Small intestine (tissue), 16 donors: ENCODE measurements at places on chromosomes 11 and 22. TPM values are rescaled to one million over a fixed set of nuclear protein-coding genes. Genes with fewer than 3 reads are reported as not detected.
A peak's percentile ranks its signal among the peaks of the same experiment; 100 is the strongest.

- H3K27me3 ChIP-seq: no peaks in the 10 kb centered on the region
- peaks cover 12% of the 10 kb centered on the region for H3K4me1 ChIP-seq
- DNase-seq: no peak
- peak overlapping the region; percentile 38 for H3K27ac ChIP-seq
These were observed 884 bp downstream of the IL10RA start for GRCh38 chr11:117986981-117987574.

GRCh38 chr22:30183861-30184278 is 62.7 kb downstream of the LIF start:
- H3K4me1 ChIP-seq: peaks cover 4% of the 10 kb centered on the region
- no peaks in the 10 kb centered on the region for H3K36me3 ChIP-seq
- H3K27ac ChIP-seq: no peak overlapping the region
- H3K27me3 ChIP-seq: no peaks in the 10 kb centered on the region
- H3K4me3 ChIP-seq: no peak overlapping the region
- no peak for DNase-seq

GRCh38 chr11:72653649-72654048 is 20.6 kb downstream of the PDE2A start:
- no peak overlapping the region for H3K27ac ChIP-seq
- no peak for DNase-seq
- no peak overlapping the region for H3K4me3 ChIP-seq
- no peaks in the 10 kb centered on the region for H3K4me1 ChIP-seq
- H3K27me3 ChIP-seq: no peaks in the 10 kb centered on the region
- H3K36me3 ChIP-seq: no peaks in the 10 kb centered on the region

- peaks cover 5% of the 10 kb centered on the region for H3K27me3 ChIP-seq
- H3K4me1 ChIP-seq: no peaks in the 10 kb centered on the region
- no peak overlapping the region for H3K4me3 ChIP-seq
- H3K27ac ChIP-seq: no peak overlapping the region
These were observed 272.5 kb upstream of the B3GAT1 start for GRCh38 chr11:134684576-134684975.

GRCh38 chr11:8259306-8259959 is 4.2 kb downstream of the LMO1 start:
- H3K4me3 ChIP-seq: no peak overlapping the region
- no peaks in the 10 kb centered on the region for H3K4me1 ChIP-seq
- no peak overlapping the region for H3K27ac ChIP-seq
- peaks cover 4% of the 10 kb centered on the region for H3K27me3 ChIP-seq
- H3K36me3 ChIP-seq: no peaks in the 10 kb centered on the region

DNA sequence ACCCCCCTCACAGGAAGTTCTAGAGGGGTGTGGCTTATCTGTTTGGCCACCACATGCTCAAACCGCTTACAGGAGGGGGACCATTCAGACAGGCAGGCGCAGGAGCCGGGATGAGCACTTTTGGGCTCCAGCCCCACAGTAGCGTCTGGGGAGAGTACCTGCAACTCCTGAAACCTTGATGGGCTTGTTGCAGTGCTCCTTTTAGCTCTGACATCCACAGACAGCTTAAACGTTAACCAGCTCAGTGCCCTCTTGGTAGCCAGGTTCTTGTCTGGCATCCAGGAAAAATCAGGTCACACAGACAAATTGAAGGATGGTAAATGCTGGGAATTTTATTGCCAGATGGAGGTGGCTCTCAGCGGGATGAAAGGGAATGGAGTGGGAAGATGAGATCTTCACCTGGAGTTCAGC is 326.3 kb downstream of the ETS1 start:
- H3K27me3 ChIP-seq: no peaks in the 10 kb centered on the region
- H3K4me3 ChIP-seq: no peak overlapping the region
- H3K36me3 ChIP-seq: no peaks in the 10 kb centered on the region
- H3K4me1 ChIP-seq: no peaks in the 10 kb centered on the region
- H3K27ac ChIP-seq: no peak overlapping the region
- no peak for DNase-seq

- no peak overlapping the region for H3K4me3 ChIP-seq
- no peaks in the 10 kb centered on the region for H3K27me3 ChIP-seq
- H3K4me1 ChIP-seq: peaks cover 17% of the 10 kb centered on the region
- no peaks in the 10 kb centered on the region for H3K36me3 ChIP-seq
- DNase-seq: no peak
These were observed 35.9 kb upstream of the NAV2 start for GRCh38 chr11:19676475-19677380.

GRCh38 chr11:28815110-28815509 is 706.9 kb downstream of the METTL15 start:
- no peaks in the 10 kb centered on the region for H3K27me3 ChIP-seq
- no peaks in the 10 kb centered on the region for H3K36me3 ChIP-seq
- no peak overlapping the region for H3K27ac ChIP-seq
- no peak for DNase-seq
- H3K4me3 ChIP-seq: no peak overlapping the region
- no peaks in the 10 kb centered on the region for H3K4me1 ChIP-seq

DNA sequence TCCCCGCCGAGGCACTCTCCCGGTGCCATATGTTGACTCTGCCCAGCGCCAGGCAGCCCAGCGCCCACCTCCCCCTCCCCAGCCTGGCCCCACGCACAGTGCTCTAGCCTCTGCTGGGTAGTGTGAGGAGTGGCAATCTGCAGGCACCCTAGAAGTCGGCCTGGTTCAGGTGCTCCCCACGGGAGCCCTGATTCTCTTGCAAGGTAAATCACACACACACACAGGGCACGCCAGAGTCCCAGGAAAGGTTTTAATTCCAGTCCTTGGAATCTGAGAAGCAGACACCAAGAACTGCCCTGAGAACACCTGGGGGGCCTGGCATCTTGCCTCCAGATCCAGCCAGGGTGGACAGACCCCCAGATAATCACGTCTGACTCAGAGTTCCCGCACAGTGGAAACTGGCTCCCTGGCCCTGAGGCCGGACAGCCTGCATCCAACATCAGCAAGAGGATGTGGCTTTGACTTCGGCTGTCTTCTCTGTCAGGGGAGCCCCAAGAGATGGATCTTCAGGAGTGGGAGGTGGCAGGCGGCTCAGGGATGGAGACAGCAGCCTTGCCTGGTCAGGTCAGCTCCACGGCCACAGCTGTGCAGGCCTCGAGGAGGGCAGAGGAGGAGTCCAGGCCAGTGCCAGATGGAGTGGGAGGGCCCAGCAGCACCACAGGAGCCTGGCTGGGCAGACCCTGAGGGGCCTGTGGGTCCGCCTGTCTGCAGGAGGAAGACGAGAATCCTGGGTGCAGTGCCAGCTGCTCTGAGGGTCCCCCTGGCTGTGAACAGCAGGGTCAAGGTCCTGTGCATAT is 1.1 kb upstream of the RIN1 start:
- no peak for DNase-seq
- no peak overlapping the region for H3K4me3 ChIP-seq
- peaks cover 77% of the 10 kb centered on the region for H3K36me3 ChIP-seq
- peak overlapping the region; percentile 86 for H3K27ac ChIP-seq

DNA sequence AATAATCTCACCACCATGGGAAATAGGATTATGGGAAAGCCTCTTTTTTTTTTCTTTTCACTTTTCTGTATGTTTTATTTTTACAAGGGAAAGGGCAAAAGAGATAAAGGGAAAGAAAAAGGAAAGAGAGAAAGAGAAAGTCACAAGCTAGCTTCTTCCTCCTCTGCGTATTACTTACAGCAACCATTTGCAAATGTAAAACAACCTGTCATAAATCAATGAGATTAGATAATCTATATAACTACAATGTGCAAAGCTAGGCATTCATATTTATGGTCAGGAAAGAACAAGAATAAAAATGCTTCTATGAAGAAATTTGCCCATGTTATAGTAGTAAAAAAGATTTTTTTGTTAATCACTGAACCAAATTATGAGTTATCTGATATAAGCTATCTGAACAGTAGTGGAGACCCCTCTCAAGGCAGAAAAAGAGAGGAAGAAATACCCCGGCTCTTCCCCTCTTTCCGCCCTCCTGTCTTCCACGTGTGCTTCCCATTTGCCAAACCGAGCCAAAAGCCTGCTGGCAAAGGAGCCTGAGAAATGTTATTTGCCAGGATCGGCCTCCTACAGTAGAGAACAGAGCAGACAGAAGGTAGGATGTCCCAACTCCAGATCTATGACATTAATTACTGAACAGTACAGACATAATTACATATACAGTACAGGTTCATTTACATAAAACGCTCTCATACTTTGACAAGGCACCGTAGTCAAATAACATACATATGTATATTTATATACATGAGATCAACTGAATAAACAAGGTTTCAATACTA is 50.2 kb downstream of the ARHGAP32 start:
- no peak overlapping the region for H3K4me3 ChIP-seq
- peak; percentile 7 for DNase-seq
- H3K4me1 ChIP-seq: no peaks in the 10 kb centered on the region
- H3K27ac ChIP-seq: peak overlapping the region; percentile 66
- H3K27me3 ChIP-seq: no peaks in the 10 kb centered on the region

DNA sequence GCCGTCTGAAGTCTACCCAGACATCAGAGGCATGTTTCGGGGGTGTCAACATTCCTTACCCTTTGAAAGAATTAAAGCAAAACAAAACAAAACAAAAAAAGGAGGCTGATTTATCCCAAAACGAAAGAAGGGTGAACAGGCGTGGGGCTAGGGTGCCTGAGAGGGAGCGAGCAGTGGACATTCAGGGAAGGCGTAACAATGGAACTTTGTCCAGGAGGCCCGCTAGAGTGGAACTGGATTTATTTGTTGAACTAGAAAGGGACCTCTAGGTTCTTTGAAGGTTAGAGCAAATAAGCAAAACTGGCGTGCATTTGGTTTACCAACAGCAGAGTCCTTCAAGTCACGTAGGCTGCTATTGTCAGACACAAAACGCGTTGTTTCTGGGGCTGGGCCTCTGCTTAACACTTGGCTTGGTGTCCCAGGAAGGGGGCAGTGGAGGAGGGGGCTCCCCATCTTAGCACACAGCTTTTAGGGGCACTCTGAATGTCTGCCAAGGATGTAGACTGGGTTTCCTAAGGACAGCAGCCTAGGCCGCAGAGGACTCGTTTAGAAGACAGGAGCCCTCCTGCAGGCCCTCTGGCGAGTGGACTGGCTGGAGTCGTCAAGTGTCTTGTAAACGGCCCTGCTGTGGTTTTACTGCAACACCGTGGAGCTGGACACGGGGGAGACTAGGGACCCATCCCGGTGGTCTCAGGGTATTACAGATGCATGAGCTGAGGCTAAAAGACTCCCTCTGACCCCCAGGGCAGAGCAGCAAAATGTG is 203.7 kb upstream of the SORL1-AS1 start:
- no peak for DNase-seq
- H3K36me3 ChIP-seq: no peaks in the 10 kb centered on the region
- H3K27me3 ChIP-seq: peaks cover 12% of the 10 kb centered on the region
- H3K27ac ChIP-seq: peak overlapping the region; percentile 90

DNA sequence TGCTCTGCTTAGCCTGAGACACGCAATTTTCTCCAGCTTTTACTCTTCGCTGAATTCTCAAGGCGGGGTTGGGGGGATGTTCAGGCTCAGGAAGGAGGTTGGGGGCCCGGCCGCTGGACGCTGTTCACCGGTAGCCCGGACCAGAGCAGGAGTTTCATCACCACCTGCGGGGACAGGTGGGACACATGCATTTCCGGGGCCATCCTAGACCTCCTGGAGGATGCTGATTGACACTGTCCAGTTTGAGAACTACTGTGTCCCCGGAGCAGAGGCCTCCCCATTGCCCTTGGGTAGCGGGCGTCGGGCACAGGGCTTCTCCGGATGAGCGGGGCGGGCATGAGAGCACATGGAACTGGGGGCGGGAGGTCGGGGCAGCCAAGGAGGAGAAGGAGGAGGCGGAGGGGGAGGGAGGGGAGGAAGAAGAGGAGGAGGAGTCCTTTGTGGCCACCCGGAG is 144.0 kb upstream of the GRK3 start:
- no peaks in the 10 kb centered on the region for H3K36me3 ChIP-seq
- DNase-seq: no peak
- H3K27ac ChIP-seq: no peak overlapping the region
- H3K27me3 ChIP-seq: peaks cover 7% of the 10 kb centered on the region
- no peaks in the 10 kb centered on the region for H3K4me1 ChIP-seq
- no peak overlapping the region for H3K4me3 ChIP-seq

DNA sequence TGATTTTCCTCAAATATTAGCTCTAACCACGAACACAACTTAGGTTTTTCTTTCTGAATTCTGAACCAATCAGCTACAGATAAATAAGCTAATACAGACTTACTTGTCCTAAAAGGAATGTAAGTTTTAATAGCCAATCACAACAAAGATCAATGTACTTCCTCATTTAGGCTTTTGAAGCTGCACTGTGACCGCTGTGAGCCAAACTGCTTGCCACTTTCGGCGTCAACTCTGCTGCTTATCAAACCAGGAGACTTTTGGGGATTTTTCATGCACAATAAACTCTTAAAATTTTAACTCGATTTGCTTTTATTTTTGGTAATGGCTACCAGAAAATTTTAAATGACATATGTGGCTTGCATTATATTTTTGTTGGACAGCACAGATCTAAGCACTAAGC is 92.5 kb downstream of the TMPRSS5 start:
- no peaks in the 10 kb centered on the region for H3K4me1 ChIP-seq
- H3K27me3 ChIP-seq: no peaks in the 10 kb centered on the region
- no peaks in the 10 kb centered on the region for H3K36me3 ChIP-seq
- no peak overlapping the region for H3K4me3 ChIP-seq

The OR8D1 gene
- not detected for polyA plus RNA-seq

The ZBTB16 gene
- polyA plus RNA-seq: 7.8 TPM

- H3K36me3 ChIP-seq: no peaks in the 10 kb centered on the region
- H3K27me3 ChIP-seq: no peaks in the 10 kb centered on the region
- no peak overlapping the region for H3K27ac ChIP-seq
- no peaks in the 10 kb centered on the region for H3K4me1 ChIP-seq
These were observed 21.2 kb downstream of the PDGFD start for GRCh38 chr11:104142698-104143097.

The CRYBB2 gene
- not detected for polyA plus RNA-seq

DNA sequence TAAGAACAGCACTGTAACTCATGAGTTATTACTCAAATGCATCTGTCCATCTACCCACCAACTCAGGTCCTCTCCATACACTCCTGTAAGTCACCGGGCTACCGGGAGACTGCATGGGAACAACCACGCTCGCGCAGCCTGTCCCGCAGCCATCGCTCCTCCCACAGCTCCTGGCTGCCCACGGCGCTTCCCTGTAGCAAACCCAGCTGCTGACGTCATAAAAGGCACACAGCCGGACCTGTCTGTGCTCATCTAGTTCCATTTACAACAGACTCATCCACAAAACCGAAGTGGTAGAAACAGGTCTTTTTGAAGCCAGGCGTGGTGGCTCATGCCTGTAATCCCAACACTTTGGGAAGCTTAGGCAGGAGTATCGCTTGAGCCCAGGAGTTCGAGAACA is 23.4 kb upstream of the PACSIN2 start:
- no peak overlapping the region for H3K4me3 ChIP-seq
- no peaks in the 10 kb centered on the region for H3K36me3 ChIP-seq
- no peaks in the 10 kb centered on the region for H3K4me1 ChIP-seq
- no peak for DNase-seq
- H3K27ac ChIP-seq: no peak overlapping the region

The RBMXL2 gene
- 0.06 TPM for polyA plus RNA-seq

The TOLLIP gene
- 40.8 TPM for polyA plus RNA-seq

DNA sequence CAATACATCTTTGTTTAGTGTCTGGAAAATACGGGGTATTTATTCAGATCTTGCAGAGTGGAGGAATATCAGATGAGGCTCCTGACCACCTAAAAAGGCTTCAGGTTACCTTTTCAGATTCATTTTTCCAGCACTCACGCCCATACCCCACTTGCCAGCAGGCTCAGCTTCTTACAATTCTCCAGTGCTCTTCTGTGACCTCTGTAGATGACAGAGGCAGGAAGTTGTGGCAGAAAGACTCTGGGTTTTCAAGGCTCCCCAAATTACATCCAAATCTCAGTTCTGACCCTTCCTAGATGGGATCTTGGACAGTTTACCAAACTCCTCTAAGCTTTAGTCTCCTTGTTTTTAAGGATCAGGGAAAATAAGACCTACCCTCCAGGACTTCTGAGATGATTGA is 61.1 kb downstream of the SYTL2 start:
- H3K4me1 ChIP-seq: peaks cover 8% of the 10 kb centered on the region
- no peak for DNase-seq
- H3K27me3 ChIP-seq: no peaks in the 10 kb centered on the region
- H3K4me3 ChIP-seq: no peak overlapping the region
